ENCODE measurements at places on chromosomes 6 and 20.

DNA sequence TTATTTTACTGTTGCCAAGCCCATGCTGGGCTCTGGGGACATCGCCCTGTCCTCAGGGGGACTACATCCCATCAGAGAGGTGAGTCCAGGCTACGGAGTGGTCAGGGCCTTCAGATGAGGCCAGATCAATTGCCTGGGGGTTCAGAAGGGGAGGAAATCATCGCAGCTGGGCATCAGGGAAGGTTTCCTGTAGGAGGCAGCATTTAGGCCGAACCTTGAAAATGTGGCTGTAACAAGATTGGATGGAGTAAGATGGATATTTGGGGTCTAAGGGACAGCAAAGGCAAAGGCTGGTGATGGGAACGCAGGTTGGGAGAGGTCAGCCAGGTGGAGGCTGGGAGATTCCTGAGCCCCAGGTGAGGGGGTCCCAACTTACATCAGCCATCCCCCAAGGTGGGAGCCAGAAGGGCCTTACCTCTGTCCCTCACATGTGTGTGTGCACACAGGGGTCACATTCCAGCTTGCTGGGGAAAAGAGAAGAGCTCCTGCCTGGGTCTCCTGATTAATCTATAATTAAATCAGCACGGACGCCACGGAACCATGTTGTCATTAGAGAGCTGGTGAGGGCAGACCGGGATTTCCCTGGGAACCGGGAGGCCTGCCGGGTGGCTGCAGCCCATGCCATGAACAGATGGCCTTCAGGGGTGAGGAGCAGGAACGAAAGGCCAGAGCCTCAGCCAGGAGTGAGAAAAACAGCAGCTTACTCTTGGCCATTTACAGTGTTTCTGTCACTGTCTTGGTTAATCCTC, 30.5 kb upstream of the DLGAP4 start:
- no peak for DNase-seq

DNA sequence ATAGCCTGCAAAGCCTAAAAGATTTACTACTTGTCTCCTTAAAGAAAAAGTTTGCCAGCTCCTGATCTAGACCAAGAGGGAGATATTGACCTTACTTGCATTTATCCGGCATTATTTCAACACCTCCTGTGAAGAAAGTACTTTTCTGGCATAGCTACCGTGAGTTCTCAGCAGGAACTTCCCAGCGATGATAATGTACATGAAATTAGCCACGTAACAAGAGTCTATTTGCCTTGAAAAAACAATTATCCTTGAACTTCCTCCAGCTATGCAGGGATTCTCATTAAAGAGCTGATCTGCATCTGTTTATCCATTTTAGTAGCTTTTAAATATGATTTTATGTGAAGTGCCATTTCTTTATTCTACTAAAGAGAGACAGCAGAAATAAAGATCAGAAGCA, 41.7 kb downstream of the ALDH5A1 start:
- no peak for DNase-seq

- DNase-seq: no peak
These were observed 20.7 kb downstream of the TXLNB start for GRCh38 chr6:139271056-139271455.

DNA sequence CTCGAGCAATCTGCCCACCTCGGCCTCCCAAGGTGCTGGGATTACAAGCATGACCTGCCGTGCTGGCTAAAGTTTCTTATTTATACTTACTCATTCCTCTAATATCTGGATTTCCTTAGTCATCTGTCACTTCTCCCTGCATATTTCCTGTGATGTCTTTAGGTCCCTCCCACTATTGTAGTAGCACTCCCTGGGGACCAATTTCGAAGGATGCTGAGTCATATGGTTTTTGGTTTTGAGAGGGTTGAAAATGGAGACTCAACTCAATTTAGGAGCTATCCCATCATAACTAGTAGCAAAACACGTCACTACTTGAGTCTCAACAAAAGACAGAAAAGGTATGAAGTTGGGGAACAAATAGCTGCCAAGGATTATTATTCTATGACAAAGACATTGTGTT, 20.2 kb downstream of the MCUR1 start:
- no peak for DNase-seq

GRCh38 chr20:24775966-24776365, 173.1 kb upstream of the CST7 start:
- no peak for DNase-seq

DNA sequence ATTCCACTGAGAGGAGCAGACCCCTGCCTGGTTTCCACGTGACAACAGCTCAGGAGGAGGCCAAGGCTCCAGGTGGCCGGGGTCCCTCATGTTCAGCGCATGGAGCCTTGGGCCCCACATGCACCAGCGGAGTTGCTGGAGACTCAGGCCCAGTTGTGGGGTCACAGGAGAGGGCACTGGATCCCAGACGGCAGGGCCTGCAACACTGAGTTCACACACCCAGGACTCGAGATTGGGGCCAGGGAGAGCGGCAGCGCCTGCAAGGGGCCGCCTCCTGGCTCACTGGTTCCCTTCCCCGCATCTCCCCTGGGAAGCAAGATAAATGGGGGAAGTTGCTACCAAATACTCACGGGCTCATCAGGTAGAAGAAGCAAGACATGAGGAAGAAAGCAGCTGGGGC, 348.1 kb downstream of the ZFAND3 start:
- no peak for DNase-seq

DNA sequence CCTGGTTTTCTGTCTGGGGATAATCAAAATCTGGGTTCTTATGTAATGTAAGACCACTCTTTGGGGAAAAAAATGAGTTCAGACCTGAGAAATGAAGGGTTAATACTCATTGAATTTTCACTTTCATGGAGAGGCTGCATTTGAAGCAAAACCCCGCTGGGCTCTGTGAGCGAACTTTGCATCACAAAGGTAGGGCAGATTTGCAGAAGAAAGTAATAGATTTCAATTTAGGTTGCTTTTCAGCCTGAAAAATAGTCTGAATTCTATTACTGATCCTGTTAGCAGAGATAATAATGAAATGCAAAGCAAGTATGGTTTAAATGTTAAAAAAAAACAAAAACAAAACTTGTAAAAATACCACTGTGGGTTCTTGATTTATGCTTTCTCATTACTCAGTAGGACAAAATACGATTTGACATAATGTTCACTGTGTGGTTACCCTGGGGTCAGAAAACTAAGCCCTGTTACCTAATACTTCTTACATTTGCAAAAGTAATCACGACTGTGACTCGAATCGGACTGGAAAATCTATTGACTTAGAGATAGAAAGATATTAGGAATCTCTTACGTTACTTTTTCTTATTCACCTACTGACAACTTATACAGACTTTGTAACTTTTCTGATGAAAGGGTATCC, 72.2 kb downstream of the UST start:
- DNase-seq: no peak

GRCh38 chr6:33199687-33200218, 712 bp downstream of the RXRB start:
- DNase-seq: peak; percentile 85

- DNase-seq: no peak
These were observed 1.9 kb downstream of the PNRC1 start for GRCh38 chr6:89082486-89082891.

DNA sequence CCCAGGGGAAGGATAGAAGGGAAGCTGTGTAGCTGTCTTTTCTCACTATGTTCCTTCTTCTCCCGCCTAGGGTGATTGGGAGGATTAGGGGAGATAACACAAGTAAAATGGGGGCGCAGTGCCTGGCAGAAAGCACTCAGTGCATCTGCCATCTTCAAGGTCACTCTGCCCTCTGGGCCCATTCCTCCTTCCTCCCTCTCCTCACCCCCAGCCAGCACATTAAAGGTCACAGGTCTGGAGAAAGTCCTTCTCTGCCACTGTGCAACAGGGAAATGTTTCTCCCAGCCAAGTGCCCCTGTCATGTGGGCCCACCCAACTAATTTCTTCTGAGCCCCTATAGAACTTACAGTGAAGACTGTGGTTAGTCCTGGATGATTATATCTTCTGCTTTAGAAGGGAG, 45.8 kb downstream of the CLIC5 start:
- DNase-seq: no peak

DNA sequence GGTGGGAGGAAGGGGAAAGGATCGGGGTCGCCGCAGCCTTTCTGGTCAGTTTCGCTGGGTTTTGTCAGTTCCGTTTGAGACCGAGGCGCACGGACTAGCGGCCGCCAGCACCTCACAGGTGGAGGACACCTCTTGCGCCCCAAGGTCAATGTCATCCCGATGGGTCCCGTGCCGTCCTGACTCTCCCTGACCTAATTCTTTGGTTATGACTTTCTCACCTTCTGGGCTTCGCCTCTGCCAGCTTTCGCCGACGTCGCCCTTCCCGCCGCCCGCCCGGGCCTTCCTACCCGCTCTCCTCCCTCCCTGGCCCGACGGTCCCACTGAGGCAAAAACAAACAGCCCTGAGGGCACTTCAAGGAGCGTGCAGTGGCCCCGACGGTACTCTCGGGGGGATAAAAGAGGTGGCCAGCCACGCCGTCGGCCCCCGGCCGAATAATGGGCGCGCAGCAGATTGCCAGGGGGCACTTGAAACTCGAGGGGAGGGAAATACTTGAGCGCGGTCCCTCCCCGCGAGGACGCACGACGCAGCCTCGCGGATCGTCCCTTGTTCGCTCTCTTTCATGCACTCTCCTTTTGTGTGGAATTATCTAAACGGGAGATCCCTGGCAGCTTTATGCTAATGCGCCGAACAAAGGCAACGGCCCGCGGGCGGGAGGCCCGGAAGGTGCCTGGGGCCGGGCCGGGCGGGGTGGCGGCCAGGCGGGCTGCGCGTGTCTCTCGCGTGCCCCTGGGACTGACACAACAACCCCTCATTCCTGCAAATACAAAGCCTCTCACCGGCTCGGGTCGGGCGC, 3.9 kb upstream of the INSM1 start:
- no peak for DNase-seq

- DNase-seq: no peak
These were observed 25.0 kb downstream of the TFAP2A start for GRCh38 chr6:10389739-10390494.

DNA sequence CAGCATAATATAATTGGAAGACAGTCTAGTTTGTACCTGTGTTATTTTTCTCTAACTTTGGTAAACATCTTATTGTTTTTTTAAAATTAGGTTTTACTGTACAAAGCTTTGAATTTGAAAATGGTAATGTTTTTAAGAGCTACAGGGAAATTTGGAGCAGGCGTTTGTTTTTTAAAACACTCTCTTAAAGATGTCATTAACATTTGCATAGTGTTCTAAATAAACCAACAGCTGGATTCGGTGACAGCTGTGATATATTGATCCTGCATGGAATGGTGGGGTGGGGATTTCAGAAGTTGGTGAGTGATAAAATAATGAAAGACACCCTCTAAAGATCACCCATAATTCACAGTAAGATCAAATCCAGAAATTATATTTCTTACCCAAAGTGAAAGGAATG, 97.9 kb upstream of the PRL start:
- DNase-seq: no peak

- DNase-seq: no peak
These were observed 148.7 kb upstream of the TCF21 start for GRCh38 chr6:133740218-133740617.

DNA sequence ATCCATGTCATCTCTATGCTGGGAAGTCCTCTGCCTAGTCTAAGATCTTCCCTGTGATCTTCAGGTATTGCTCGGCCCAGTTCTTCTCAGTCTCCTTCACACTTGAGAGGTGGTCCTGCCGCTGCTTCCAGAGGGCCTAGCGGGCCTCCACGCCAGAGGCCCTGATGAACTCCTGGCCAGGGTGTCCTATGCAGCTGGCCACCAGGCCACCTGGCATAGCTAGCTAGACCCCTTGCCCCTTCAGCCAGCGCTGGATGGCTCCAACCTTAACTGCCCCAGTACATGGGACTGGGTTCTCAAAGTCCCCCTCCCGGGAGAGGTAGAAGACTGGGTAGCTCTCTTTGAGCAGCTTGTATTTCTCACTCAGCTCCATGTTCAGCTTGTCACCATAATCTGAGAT, 81.1 kb downstream of the ZFP64 start:
- DNase-seq: no peak

DNA sequence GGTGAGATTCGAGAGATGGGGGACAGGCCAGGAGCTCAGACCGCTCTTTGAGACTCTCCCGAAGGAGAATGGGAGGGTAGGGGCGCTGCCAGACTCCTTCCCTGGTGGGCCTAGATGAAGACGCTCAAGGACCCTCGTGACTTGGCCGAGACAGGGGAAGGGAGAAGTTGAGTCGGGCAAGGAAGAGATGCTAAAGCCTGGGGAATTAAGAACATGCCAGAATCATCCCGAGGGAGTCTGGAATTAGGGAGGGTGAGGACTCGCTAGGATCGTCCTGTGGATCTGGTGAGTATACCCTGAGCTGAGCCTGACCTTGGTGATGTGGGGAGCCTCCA, 529 bp downstream of the UBE2C start:
- DNase-seq: no peak

GRCh38 chr6:161917645-161918044, 643.8 kb upstream of the AGPAT4 start:
- no peak for DNase-seq

GRCh38 chr6:163367497-163368183, 46.9 kb upstream of the QKI start:
- no peak for DNase-seq

- DNase-seq: no peak
These were observed 19.4 kb upstream of the SDHAF4 start for GRCh38 chr6:70547313-70547712.

DNA sequence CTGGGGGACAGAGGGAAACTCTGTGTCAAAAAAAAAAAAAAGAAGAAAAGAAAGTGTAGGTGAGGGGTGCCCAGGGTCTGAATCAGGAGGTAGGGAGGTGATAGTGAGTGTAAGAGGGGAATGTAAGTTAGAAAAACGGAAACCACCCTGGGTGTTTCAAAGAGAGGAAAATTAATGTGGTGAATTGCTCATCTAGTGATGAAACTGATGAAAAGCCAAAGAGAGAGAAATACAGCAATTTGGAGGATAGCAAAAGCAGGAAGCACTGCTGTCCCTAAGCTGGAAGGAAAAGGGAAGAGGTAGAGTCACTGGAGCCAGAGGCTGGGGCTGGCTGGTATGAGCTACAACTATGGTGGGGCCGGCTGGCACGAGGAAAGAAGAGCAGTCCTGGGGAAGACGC, 85.0 kb upstream of the CEP85L start:
- no peak for DNase-seq

DNA sequence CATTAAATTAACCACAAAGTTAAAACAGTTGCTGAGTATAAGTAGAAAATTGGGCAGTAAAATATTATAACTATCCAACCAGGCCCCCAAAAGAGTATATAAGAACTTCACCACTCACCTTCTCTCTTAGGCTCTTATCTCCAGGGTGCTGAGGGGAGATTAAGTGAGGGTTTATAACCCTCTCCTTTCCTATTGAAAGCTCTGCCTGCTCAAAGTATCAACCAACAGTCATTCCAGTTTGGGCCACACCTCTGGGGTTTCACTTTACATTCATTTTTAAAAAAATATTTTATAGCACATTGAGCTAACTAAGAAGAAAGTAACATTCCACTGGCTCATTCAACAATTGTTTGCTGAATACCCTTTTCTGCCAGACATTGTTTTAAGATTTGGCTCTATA, 22.1 kb downstream of the GSTA4 start:
- DNase-seq: no peak

- DNase-seq: peak; percentile 76
These were observed 61.1 kb downstream of the TMEM170B start for GRCh38 chr6:11598687-11599086.

DNA sequence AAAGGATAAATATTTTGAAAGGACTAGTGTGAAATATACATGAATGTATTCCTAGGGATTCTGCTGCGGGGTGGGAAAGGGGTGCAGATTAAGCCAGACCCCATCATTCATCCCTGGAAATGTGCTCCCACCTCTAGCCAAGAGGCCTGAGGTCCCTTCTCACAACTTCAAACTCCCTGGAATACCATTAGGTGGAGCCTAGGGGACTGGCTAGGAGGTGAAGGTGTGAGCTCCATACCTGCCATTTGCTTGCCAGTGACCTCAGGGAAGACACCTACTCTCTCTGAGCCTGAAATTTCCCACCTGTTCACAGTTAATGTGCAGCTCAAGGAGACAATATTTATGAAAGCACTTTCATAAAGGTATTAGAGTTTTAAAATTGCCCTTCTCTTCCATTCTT, 4.7 kb upstream of the CCN2 start:
- DNase-seq: no peak

All from HL-60 (cell line).